ENCODE measurements at places on chromosomes 16 and 17. TPM values are rescaled to one million over a fixed set of nuclear protein-coding genes. Genes with fewer than 3 reads are reported as not detected.

- no peak for DNase-seq
These were observed 455.8 kb upstream of the MAF start for GRCh38 chr16:80056324-80056723.

- no peak for DNase-seq
These were observed 1105.9 kb downstream of the CDH8 start for GRCh38 chr16:60930291-60930690.

- no peak for DNase-seq
These were observed 423.9 kb downstream of the WWOX start for GRCh38 chr16:78523212-78523985.

DNA sequence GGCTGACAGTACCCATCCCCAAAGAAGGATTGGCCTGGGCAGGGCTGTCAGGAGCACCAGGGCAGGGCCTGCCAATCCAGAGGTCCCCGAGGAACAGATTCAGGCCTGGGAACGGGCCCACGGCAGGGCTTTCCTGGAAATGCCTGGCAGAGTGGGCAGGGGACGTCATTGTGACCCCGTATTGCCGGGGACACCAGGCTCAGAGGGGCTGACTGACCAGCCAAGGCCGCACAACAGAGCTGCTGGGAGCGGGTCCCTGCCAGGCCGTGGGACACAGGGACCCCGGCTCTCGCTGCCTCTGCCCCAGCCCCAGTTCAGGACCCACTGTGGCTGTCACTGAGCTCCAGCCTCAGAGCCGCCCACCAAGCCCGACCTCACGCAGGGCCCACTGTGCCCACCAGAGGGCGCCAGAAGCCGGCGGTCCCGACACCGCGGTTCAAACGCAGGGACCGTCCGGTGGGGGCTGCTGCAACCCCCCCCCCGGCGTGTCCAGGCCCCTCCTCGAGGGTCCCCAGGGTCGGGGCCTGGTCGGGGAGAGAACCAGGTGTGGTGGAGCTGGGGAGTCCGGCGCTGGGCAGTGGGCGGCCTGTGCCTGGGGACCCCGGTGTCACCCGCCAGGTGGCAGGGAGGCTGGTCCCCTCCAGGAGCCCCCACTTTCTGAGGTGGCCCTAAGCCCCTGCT is 15.2 kb upstream of the SSTR5 start:
- DNase-seq: peak; percentile 42

KRTAP9-8 gene
- total RNA-seq: not detected

DNA sequence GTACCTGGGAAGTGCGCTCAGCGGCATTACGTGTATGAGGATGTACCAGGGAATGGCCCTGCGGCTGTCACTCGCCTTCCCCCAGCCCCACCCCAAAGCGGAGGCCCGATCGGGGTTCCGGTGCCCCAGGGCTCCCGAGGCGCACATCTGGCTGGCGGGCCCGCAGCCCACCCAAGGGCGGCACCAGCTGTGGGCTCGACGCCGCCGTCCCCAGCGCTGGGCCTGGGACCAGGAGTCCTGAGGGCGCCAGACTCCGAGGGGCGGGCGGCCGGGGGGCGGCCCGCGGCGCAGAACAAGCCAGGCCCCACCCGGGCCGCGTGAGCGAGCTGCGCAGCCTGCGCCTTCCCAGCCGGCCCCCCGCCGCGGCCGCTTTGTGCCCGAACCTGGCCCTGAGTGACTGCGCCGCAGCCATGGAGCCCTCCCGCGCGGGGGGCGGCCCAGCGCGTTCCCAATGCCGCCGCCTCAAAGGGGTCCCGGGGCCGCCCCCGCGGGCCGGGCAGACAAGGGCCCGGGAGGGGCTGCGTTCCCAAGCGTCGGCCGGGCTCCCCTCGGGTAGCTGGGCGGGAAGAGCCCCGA is 17.4 kb downstream of the ZNF423 start:
- no peak for DNase-seq

MAPK7 gene
- total RNA-seq: 6.5 TPM

SYCE1L gene
- 0.45 TPM for total RNA-seq

GRCh38 chr16:67967958-67968399 is 458 bp downstream of the SLC12A4 start:
- DNase-seq: no peak

GRCh38 chr17:17472333-17472920 is 4.4 kb upstream of the MED9 start:
- DNase-seq: no peak

GPT2 gene
- total RNA-seq: 23.3 TPM

DNA sequence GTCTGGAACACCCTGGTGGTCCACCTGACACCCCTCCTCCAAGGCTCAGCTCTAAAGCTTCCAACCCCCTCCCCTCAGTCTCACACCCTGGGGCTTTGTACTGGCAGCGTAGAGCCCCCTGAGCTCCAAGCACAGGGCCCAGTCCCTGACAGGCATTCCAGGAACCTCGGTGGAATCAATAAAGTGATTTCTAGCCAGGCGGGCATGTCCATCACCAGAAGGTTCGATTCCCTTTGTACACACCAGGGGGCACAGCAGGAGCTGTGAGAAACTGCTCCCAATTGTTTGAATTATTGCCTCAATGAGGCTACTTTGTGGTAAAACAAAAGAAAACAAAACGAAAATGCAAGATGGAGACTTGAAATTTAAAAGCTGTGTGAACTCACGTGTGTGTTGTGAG is 51.8 kb downstream of the SMPD3 start:
- peak; percentile 30 for DNase-seq

- no peak for DNase-seq
These were observed 10.7 kb downstream of the MFSD11 start for GRCh38 chr17:76748657-76749056.

AXIN2 gene
- total RNA-seq: 0.06 TPM

HOXB2 gene
- total RNA-seq: not detected

DNA sequence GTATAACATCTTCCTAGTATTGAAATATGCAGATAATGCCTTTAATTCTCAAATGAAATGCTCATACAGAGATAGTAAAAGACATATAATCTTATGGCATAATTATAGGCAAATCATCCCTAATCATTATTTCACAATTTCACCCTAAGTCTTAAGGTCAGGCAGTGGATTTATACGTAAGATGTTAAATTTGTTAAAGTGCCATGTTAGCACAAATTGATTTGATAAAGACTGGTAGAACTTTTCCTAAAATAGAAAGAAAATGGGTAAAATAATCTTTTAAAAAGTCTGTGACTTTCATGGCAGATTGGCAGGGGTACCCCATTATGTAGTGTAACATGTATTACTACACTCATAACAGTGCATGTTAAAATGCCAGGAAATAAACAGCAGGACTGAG is 1092.7 kb upstream of the GOT2 start:
- DNase-seq: no peak

DNA sequence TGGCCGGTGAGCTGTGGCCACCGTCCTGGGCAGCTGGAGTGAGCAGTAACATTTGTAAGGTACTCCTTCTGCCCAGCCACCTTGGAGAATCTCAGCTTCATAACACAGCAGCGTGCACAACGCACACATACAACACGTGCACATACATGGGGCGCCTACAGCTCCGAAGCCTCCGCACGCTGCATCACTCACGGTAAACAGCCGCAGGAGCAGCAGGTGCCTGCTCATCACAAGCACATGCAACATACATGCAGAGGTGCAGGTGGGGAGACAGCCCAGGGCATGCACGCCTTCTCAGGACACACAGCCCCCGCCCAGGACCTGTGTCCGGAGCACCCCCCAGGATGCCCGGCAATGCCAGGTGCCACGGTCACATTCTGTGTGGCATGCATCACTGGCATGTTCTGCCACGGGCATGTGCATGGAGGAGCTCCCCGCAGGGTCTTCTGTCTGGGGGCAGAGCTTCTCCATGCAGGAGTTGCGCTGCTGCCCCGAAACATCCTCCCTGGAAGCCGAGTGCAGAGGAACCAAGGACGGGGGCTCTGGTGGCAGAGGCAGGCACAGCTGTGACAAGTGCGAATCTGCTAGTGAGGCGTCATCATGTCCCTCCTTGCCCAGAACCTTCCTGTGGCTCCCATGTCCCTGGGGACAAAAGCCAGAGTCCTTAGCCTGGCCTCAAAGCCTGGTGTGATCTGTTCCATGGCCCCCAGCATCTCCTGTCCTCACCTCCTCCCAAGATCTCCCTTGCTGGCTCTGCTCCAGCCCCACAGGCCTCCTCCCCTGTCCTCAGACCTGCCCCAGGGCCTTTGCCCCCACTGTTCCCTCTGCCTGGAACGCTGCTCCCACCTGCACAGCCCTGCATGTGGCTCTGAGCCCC is 184.0 kb upstream of the GSE1 start:
- DNase-seq: no peak

TBC1D3K gene
- total RNA-seq: not detected

- DNase-seq: no peak
These were observed 29.7 kb downstream of the CUEDC1 start for GRCh38 chr17:57925361-57925990.

DNA sequence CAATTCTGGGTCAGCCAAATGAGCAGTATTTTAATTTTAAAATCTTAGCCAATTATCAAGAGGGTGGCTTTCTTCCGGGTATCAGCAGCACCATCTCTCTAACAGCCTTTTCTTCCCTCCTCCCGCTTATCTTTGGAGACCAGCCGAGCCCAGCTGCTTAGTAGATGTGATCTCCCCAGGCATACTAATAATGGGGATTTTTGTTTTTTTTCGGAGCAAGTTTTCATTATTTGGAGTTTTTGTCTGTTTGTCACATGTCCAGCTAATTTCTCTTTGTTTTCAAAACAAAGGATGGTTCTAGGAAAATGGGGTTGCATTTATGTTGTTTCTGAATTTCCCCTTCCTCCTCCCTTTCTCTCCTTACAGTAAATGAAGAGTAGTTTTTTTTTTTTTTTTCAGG is 170.5 kb upstream of the MPHOSPH6 start:
- DNase-seq: no peak

DNA sequence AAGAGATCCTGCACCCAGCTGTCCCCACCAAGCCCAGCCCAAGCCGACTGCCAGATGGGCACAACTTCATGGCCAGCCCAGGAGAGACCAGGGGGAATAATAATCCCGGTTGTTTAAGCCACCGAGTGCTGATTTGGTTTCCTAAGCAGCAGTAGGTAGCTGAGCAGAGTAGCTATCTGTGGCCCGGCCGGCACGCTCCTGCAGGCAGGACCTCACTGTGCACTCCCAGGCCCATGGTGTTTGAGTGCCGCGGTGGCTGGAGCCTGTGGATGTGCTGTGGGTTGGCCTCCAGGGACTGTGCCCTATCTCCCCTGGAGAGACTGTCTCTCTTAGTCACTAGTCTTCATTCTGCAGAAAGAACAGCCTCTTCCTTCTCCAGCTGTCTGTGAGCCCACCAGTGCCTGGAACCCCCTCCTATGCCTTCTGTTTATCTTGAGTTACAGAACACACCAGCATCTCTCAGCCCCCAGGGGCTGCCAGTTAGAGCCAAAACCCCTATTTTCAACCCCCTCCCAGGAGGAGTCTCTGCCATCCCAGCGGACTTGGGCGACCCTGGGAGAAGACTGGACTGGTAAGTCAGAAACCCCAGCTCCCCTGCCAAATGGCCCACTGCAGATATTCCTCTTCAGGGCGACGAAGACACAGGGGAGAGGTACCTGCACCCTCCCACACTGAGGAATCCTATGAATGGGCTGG is 152.0 kb downstream of the SDK2 start:
- no peak for DNase-seq

- no peak for DNase-seq
These were observed 5.6 kb downstream of the ZNRF1 start for GRCh38 chr16:75004460-75004859.

SLC46A1 gene
- total RNA-seq: 11.1 TPM

MPV17L gene
- total RNA-seq: 2.8 TPM

DNA sequence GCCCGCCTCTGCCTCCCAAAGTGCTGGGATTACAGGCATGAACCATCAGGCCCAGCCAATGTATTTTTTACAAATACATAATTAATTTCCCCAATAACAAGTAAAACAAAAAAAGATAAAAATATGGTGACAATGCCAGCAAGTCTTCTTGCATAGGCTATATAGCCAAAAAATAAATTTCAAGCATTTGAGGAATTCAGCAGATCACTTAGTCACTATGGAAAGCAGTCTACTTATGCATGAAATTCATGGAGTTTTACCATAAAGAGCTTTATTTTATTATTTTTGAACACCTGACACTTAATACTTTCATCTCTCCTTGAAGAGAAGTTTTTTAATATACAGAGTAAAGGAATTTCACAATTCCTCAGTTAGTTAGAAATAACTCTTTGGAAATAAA is 56.4 kb downstream of the BRIP1 start:
- no peak for DNase-seq

KLHL10 gene
- 0.05 TPM for total RNA-seq

PLXDC1 gene
- total RNA-seq: 0.10 TPM

SECTM1 gene
- total RNA-seq: 13.0 TPM

GRCh38 chr17:7929158-7930023 is at the start of gene KCNAB3:
Gene KCNAB3 (minus strand): TSS chr17:7929856. CDS start chr17:7929435, 421 bp downstream.
- DNase-seq: no peak

GRCh38 chr17:60401819-60402218 is 9.9 kb upstream of the USP32 start:
- no peak for DNase-seq

GRCh38 chr16:70294385-70295025 is 4.5 kb upstream of the DDX19B start:
- no peak for DNase-seq

GRCh38 chr16:25817876-25818275 is 126.1 kb downstream of the HS3ST4 start:
- DNase-seq: no peak

SCRN2 gene
- 24.9 TPM for total RNA-seq

- no peak for DNase-seq
These were observed 41.6 kb downstream of the DNAH9 start for GRCh38 chr17:11639736-11640462.

DNA sequence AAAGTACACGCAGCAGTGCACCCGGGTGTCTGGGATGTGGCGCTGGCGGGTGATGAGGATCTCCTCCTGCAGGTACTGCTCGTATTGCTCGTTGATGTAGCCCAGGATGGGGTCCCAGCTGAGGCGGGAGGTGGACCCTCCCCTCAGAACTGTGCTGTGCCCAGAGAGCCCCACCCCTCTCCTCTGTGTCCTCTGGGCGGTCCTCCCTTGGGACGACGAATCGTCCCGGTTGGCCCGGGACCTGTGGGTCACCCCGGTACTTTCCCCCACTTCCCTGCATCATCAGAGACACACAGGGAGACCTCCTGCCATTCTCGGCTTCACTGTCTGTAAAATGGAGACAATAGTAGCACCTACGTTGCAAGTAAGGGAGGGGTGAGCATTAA is 4.2 kb downstream of the SEPTIN12 start:
- DNase-seq: no peak

DNA sequence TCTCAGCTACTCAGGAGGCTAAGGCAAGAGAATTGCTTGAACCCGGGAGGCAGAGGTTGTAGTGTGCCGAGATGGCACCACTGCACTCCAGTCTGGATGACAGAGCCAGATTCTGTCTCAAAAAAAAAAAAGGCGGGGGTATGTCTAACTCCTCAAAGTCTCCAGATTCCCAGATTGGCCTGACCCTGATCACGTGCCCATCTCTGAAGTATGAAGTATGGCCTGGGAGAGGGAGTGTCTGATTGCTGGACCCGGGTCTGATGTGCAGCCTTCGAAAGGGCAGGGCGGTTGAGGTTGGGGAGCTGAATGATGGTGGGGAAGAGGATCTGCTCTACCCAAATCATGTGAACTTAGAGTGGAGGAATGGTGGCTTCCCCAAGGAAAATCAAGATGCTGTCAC is 17.3 kb upstream of the AQP8 start:
- no peak for DNase-seq

SEZ6L2 gene
- total RNA-seq: 18.7 TPM

All from NCI-H460 (cell line).